ENCODE measurements at places on chromosomes 2 and 18. TPM values are rescaled to one million over a fixed set of nuclear protein-coding genes. Genes with fewer than 3 reads are reported as not detected.

DNA sequence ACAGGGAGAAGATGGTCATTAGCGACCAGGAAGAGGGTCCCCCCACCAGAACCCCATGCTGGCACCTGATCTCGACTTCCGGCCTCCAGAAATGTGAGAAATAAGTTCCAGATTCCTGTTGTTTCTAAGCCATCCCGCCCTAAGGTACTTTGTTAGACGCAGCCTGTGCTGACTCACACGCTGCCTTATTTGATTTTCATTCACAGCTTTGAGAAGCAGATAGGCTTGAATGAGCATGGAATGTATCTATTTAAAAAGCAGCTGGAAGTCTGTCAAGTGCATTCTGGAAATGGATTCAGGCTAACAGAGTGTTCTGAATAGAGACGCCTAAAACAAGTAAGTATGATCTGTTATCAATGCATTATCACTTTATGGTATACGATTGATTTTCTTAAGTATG lies 8.3 kb upstream of the IL1R2 start:
- no peak overlapping the region for H3K27ac ChIP-seq
- no peak for DNase-seq
- H3K36me3 ChIP-seq = no peaks in the 10 kb centered on the region
- no peak overlapping the region for H3K4me3 ChIP-seq
- peaks cover 28% of the 10 kb centered on the region for H3K4me1 ChIP-seq

GRCh38 chr2:108355906-108356734 lies 21.6 kb upstream of the SULT1C4 start:
- DNase-seq = no peak
- H3K4me3 ChIP-seq = no peak overlapping the region
- H3K36me3 ChIP-seq = peaks cover 1% of the 10 kb centered on the region
- H3K27me3 ChIP-seq = peaks cover 38% of the 10 kb centered on the region
- no peak overlapping the region for H3K27ac ChIP-seq

DNA sequence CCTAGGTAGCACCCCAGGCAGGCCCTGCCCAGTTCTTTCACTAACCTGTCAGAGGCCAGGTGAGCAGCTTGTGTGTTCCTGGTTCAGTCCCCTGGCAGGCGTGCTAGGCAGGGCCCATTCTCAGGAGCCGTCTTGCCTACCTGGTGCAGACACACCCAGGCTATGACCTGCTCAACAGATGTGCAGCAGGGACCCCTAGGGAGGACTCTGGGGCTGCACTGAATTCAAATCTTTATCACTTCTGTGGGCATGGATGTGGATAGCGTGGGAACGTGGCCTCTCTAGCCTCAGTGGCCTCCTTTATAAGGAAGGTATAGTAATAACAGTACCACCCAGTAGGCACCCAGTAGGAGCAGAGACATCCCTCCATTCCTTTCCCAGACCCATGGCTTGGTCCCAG lies 48.4 kb downstream of the PLEKHB2 start:
- no peak for DNase-seq
- peaks cover 29% of the 10 kb centered on the region for H3K4me1 ChIP-seq
- H3K4me3 ChIP-seq = no peak overlapping the region
- no peak overlapping the region for H3K27ac ChIP-seq
- H3K36me3 ChIP-seq = peaks cover 9% of the 10 kb centered on the region
- no peaks in the 10 kb centered on the region for H3K27me3 ChIP-seq

GRCh38 chr2:191522478-191523120 lies 155.3 kb upstream of the NABP1 start:
- no peak overlapping the region for H3K4me3 ChIP-seq
- H3K27me3 ChIP-seq = peaks cover 18% of the 10 kb centered on the region
- H3K27ac ChIP-seq = no peak overlapping the region
- no peaks in the 10 kb centered on the region for H3K36me3 ChIP-seq

GRCh38 chr2:134838143-134838620 lies at the start of gene ACMSD:
TSS of gene ACMSD (plus strand) at chr2:134838616. CDS start at chr2:134838683, 67 bp downstream.
- no peak within 1 kb of the TSS for H3K4me3 ChIP-seq
- no peak for DNase-seq
- H3K4me1 ChIP-seq = no peaks in the 10 kb centered on the region
- H3K27ac ChIP-seq = no peak within 1 kb of the TSS
- peaks cover 53% of the 10 kb centered on the region for H3K27me3 ChIP-seq

- no peaks in the 10 kb centered on the region for H3K36me3 ChIP-seq
- H3K4me3 ChIP-seq = no peak overlapping the region
- H3K4me1 ChIP-seq = no peaks in the 10 kb centered on the region
- H3K27ac ChIP-seq = no peak overlapping the region
- DNase-seq = no peak
Observed at GRCh38 chr2:127118038-127118437, 11.1 kb upstream of the BIN1 start.

DNA sequence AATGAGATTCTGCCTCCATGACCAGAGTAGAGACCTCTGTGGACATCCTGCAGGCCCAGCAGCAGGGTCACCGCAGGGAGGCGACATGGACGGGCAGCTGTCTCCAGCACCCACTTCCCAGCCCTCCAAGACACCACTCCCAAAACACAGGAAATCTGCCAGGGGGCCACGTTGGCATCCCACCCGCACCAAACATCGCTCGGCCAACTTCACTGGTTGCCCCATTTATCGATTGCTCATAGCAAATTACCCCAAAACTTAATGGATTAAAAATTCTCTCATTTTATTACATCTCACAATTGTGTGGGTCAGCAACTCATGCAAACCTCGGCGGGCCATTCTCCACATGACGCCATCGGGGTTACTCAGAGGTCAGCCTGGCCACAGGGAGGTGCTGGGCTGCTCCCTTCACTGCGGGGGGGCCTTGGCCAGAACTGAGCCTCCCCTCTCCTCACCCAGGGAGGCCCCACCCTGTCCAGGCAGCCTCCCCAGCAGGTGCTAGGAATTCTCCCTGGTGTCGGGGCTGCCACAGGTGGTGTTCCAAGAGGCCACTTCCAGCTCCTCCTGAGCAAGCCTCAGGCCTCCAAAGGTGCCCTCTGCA lies 420.7 kb upstream of the MYT1L start:
- no peak overlapping the region for H3K4me3 ChIP-seq
- DNase-seq = no peak
- H3K4me1 ChIP-seq = no peaks in the 10 kb centered on the region
- H3K27me3 ChIP-seq = no peaks in the 10 kb centered on the region
- peaks cover 2% of the 10 kb centered on the region for H3K36me3 ChIP-seq

Gene RETSAT
- total RNA-seq = 28.2 TPM

Measured in activated CD8-positive, alpha-beta memory T cell treated with anti-CD3 and anti-CD28 coated beads, Interleukin-2, amount 10 ng/mL, durations not matched to agents 7 days and 5 days (primary cell).